Naive thymus-derived CD4-positive, alpha-beta T cell (primary cell): ENCODE measurements at places on chromosomes 16 and 17. TPM values are rescaled to one million over a fixed set of nuclear protein-coding genes. Genes with fewer than 3 reads are reported as not detected.

GRCh38 chr17:77140878-77141767 lies at the start of gene SEC14L1:
TSS of gene SEC14L1 (plus strand) at chr17:77140969. CDS start at chr17:77143597, 2,628 bp downstream.
- peaks cover 9% of the 10 kb centered on the region for H3K36me3 ChIP-seq
- peak within 1 kb of the TSS; percentile 77 for H3K4me3 ChIP-seq
- H3K27ac ChIP-seq = peak within 1 kb of the TSS; percentile 92
- H3K27me3 ChIP-seq = no peaks in the 10 kb centered on the region
- H3K4me1 ChIP-seq = peaks cover 14% of the 10 kb centered on the region

DNA sequence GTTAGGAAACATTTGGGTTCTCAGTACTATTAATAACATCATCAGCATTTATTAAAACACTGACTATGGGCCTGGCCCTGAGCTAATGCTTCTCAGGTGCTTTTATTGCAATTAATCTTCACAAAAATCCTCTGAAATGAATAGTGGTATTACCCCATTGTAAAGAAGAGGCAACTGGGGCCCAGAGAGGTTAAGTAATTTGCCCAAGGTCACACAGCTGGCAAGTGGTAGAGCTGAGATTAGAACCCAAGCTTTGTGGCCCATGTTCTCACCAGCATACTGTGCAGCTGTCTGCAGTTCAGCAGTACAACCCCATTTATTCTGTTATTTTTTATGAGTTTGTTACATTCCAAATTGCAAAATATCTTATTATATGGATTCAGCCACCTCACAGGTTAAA lies 82.3 kb downstream of the TBC1D16 start:
- no peak overlapping the region for H3K4me3 ChIP-seq
- H3K4me1 ChIP-seq = no peaks in the 10 kb centered on the region
- no peak for DNase-seq
- H3K27ac ChIP-seq = no peak overlapping the region
- no peaks in the 10 kb centered on the region for H3K36me3 ChIP-seq

DNA sequence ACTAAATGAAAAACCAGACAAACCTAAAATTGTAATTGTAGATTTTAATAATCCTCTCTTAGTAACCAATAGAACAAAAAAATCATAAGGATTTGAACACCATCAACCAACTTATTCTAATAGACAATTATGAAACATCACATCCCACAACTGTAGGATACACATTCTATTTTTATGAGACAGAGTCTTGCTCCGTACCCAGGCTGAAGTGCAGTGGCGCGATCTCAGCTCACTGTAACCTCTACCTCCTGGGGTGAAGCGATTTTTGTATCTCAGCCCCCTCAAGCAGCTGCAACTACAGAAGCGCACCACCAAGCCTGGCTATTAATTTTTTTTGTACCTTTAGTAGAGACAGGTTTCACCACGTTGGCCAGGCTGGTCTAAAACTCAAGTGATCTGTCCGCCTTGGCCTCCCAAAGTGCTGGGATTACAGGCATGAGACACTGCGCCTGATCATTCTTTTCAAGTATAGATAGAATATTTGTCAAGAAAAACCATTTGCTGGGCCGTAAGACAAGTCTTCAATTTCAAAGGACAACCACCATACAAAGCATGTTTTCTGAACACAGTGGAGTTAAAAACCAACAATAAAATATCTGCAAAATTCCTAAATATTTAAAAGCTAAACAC lies 49.8 kb downstream of the CREBBP start:
- H3K27ac ChIP-seq = no peak overlapping the region
- H3K4me1 ChIP-seq = peaks cover 5% of the 10 kb centered on the region
- no peak for DNase-seq
- no peaks in the 10 kb centered on the region for H3K36me3 ChIP-seq

Gene SMTNL2
- total RNA-seq = not detected

GRCh38 chr17:6639586-6640535 lies 650 bp downstream of the KIAA0753 start:
- no peaks in the 10 kb centered on the region for H3K36me3 ChIP-seq
- no peak for DNase-seq
- H3K27me3 ChIP-seq = no peaks in the 10 kb centered on the region

- peaks cover 18% of the 10 kb centered on the region for H3K36me3 ChIP-seq
- no peak overlapping the region for H3K4me3 ChIP-seq
- no peaks in the 10 kb centered on the region for H3K27me3 ChIP-seq
- H3K27ac ChIP-seq = no peak overlapping the region
- peaks cover 17% of the 10 kb centered on the region for H3K4me1 ChIP-seq
These were observed 8.3 kb upstream of the GALK1 start for GRCh38 chr17:75773121-75773807.

Gene CCDC40
- 3.0 TPM for total RNA-seq

Gene RPL27
- 1,041 TPM for total RNA-seq

Gene CXCL16
- total RNA-seq = 2.7 TPM

GRCh38 chr16:12440228-12440530 lies 363.5 kb downstream of the CPPED1 start:
- H3K27ac ChIP-seq = no peak overlapping the region
- H3K36me3 ChIP-seq = no peaks in the 10 kb centered on the region
- H3K27me3 ChIP-seq = no peaks in the 10 kb centered on the region
- H3K4me3 ChIP-seq = no peak overlapping the region
- no peak for DNase-seq

DNA sequence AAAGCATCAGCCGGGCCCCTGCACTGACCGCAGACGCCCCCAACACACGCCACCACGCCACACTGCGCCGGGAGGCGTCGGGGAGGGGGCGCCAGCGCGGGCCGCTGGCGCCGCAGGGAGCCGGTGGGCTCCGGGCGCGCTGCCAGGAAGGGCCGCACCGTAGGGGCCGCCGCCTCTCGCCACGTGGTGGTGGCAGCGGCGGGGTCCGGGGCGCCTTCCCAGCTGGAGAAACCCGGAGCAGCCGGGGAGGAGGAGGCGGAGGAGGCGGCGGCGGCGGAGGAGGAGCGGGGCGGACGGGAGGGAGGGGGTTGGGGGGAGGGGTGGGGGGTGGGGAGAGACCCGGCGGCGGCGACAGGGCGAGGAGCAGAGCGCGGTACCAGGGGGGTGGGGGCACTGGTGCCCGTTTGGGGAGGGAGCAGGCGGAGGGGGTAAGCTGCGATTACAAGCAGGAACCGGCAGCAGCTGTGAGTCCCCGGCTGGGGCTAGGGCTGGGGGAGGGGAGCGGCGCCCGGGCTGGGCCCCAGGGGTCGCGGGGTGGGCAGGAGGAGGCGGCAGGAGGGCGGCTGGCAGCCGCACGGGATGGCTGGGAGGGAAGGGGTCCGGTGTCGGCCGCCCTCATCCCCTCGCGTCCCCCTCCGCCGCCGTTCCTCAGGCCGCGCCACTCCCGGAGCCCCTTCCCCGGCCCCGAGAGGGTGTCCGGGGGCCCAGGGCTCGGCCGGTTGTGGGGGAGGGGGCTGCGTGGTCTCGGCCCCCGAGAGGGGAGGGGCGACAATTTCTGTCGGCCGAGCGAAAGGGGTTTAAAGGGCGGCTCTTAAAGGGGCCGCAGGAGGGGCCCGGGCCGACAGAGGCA lies at the start of gene TBKBP1:
Gene TBKBP1 (plus strand): TSS at position 431 of the 850 bp plus-strand sequence. CDS start 1,952 bp downstream, outside the sequence.
- H3K4me3 ChIP-seq = peak within 1 kb of the TSS; percentile 58
- H3K36me3 ChIP-seq = no peaks in the 10 kb centered on the region

GRCh38 chr16:85899444-85899843 lies 482 bp downstream of the IRF8 start:
- H3K27ac ChIP-seq = peak overlapping the region; percentile 60
- DNase-seq = no peak
- H3K36me3 ChIP-seq = peaks cover 4% of the 10 kb centered on the region

GRCh38 chr16:55273959-55274358 lies 50.0 kb upstream of the IRX6 start:
- H3K27me3 ChIP-seq = no peaks in the 10 kb centered on the region
- no peak for DNase-seq
- no peak overlapping the region for H3K27ac ChIP-seq
- no peaks in the 10 kb centered on the region for H3K4me1 ChIP-seq
- H3K36me3 ChIP-seq = no peaks in the 10 kb centered on the region

Gene ACSM3
- total RNA-seq = 2.4 and 3.0 TPM in 2 replicates

Gene SEPTIN12
- total RNA-seq = not detected

- H3K4me3 ChIP-seq = no peak overlapping the region
- H3K27ac ChIP-seq = no peak overlapping the region
- no peaks in the 10 kb centered on the region for H3K36me3 ChIP-seq
- no peaks in the 10 kb centered on the region for H3K27me3 ChIP-seq
- H3K4me1 ChIP-seq = no peaks in the 10 kb centered on the region
- no peak for DNase-seq
These were observed 26.7 kb upstream of the IRX6 start for GRCh38 chr16:55297062-55297909.

- DNase-seq = no peak
- H3K4me1 ChIP-seq = no peaks in the 10 kb centered on the region
- no peak overlapping the region for H3K27ac ChIP-seq
- no peak overlapping the region for H3K4me3 ChIP-seq
- no peaks in the 10 kb centered on the region for H3K36me3 ChIP-seq
- H3K27me3 ChIP-seq = no peaks in the 10 kb centered on the region
These were observed 220.1 kb upstream of the SOX9 start for GRCh38 chr17:71900621-71901229.

DNA sequence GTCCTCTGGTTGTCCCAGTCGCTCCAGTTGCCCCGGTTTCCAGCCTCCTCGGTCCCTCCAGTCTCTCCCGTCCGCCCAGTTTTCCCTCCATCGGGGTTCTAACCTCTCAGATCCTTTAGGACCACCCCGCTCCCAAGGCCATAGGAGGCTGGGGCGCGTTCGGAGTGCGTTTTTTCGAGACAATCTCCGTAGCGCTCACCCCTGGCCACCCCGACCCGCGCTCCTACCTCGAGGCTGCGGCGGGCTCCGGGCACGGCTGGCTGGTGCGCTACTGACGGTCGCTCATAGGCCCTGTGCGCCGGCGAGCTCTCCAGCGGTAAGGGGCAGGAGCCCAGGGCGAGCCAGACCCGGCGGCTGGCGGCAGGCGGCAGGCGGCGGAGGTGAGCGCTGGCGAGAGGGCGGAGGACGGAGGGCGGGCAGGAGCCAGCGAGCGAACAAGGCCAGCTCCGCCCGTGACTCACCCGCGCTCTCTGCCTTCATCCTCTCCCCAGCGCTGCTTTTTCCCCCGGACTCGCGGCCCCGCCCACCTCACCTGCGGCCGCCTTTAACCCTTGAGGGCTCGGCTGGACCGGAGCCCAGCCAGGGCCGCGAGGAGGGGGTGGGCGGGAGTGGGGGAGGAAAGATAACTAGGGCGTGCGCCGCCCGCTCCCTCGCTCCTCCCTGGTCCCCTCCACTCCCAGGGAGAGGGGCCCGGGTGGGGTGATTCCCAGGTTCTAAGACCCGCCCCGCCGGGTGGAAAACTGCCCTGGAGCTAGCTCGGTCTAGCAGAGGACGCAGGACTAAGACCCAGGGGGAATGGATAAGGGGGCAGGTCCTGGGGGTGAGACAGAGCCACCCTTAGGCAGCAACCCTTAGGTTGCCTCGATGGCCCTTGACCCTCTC lies at the start of gene SP6:
Gene SP6 (minus strand): TSS at position 472 of the 882 bp plus-strand sequence. CDS start 2,734 bp downstream, outside the sequence.
- no peaks in the 10 kb centered on the region for H3K36me3 ChIP-seq
- DNase-seq = no peak
- peaks cover 6% of the 10 kb centered on the region for H3K27me3 ChIP-seq
- H3K4me1 ChIP-seq = peaks cover 14% of the 10 kb centered on the region

DNA sequence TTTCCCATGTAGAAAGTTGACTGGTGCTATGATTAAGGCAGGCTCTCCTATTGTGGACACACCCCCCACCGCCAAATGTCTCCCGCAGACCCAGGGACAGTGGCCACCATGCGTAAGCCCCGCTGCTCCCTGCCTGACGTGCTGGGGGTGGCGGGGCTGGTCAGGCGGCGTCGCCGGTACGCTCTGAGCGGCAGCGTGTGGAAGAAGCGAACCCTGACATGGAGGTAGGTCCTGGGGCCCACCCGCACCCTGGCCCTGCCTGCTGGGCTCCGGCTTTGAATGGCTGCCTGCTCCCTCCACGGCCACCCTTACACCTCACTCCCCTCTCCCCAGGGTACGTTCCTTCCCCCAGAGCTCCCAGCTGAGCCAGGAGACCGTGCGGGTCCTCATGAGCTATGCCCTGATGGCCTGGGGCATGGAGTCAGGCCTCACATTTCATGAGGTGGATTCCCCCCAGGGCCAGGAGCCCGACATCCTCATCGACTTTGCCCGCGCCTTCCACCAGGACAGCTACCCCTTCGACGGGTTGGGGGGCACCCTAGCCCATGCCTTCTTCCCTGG lies 3.6 kb downstream of the MMP25 start:
- H3K27me3 ChIP-seq = peaks cover 4% of the 10 kb centered on the region
- H3K36me3 ChIP-seq = no peaks in the 10 kb centered on the region
- DNase-seq = no peak
- H3K4me1 ChIP-seq = peaks cover 12% of the 10 kb centered on the region

- H3K4me3 ChIP-seq = no peak overlapping the region
- no peaks in the 10 kb centered on the region for H3K36me3 ChIP-seq
- peaks cover 17% of the 10 kb centered on the region for H3K4me1 ChIP-seq
- H3K27ac ChIP-seq = no peak overlapping the region
- peak; percentile 70 for DNase-seq
These were observed 5.4 kb downstream of the ATPAF2 start for GRCh38 chr17:18033442-18034099.

Gene CDRT15
- not detected for total RNA-seq

- no peak overlapping the region for H3K27ac ChIP-seq
- no peak overlapping the region for H3K4me3 ChIP-seq
- H3K36me3 ChIP-seq = peaks cover 13% of the 10 kb centered on the region
- no peaks in the 10 kb centered on the region for H3K4me1 ChIP-seq
- H3K27me3 ChIP-seq = no peaks in the 10 kb centered on the region
These were observed 9.8 kb downstream of the MPHOSPH6 start for GRCh38 chr16:82160226-82160625.

GRCh38 chr16:87387942-87388817 lies 4.0 kb upstream of the MAP1LC3B start:
- DNase-seq = peak; percentile 89
- H3K27ac ChIP-seq = peak overlapping the region; percentile 86
- H3K4me1 ChIP-seq = peaks cover 17% of the 10 kb centered on the region
- no peaks in the 10 kb centered on the region for H3K27me3 ChIP-seq

- H3K27me3 ChIP-seq = no peaks in the 10 kb centered on the region
- H3K4me3 ChIP-seq = no peak overlapping the region
- no peaks in the 10 kb centered on the region for H3K36me3 ChIP-seq
- DNase-seq = no peak
- no peak overlapping the region for H3K27ac ChIP-seq
These were observed 9.8 kb downstream of the MYL4 start for GRCh38 chr17:47218896-47219430.

Gene ITGAL
- total RNA-seq = 463 TPM

- no peak overlapping the region for H3K4me3 ChIP-seq
- H3K27me3 ChIP-seq = no peaks in the 10 kb centered on the region
- H3K27ac ChIP-seq = no peak overlapping the region
- H3K36me3 ChIP-seq = no peaks in the 10 kb centered on the region
These were observed 8.3 kb downstream of the EFCAB5 start for GRCh38 chr17:29949696-29950095.

Gene HOXB4
- 1.8 TPM for total RNA-seq

Gene C17orf78
- not detected in 2 replicates for total RNA-seq
